ENCODE measurements at places on chromosomes 13 and 19. TPM values are rescaled to one million over a fixed set of nuclear protein-coding genes. Genes with fewer than 3 reads are reported as not detected.

Gene S1PR5
- not detected for total RNA-seq

Gene APOC4
- total RNA-seq, result not detected

Gene B3GNT8
- total RNA-seq, result 0.45 TPM

Gene CGB1
- total RNA-seq, result not detected

Gene PRTN3
- not detected for total RNA-seq

Gene HIF3A
- total RNA-seq, result not detected

Gene ZNF329
- 7.0 TPM for total RNA-seq

Gene JAK3
- total RNA-seq, result 250 TPM

Gene CLDN10
- not detected for total RNA-seq

Gene RNF17
- total RNA-seq, result 1.5 TPM

Gene C19orf67
- total RNA-seq, result not detected

Gene FOXA3
- total RNA-seq, result 1.9 TPM

Gene NEK5
- not detected for total RNA-seq

Gene GPR4
- total RNA-seq, result not detected

Gene PRRG2
- 3.8 TPM for total RNA-seq

Gene GGN
- 0.95 TPM for total RNA-seq

Gene SLC1A5
- total RNA-seq, result 119 TPM

Gene C19orf85
- not detected for total RNA-seq

Gene ZBTB7A
- total RNA-seq, result 41.3 TPM

Gene FAM83E
- 4.6 TPM for total RNA-seq
